ENCODE measurements at places on chromosomes 3 and 15.

GRCh38 chr15:94665676-94666441, 434.5 kb downstream of the MCTP2 start:
- no peak for DNase-seq

DNA sequence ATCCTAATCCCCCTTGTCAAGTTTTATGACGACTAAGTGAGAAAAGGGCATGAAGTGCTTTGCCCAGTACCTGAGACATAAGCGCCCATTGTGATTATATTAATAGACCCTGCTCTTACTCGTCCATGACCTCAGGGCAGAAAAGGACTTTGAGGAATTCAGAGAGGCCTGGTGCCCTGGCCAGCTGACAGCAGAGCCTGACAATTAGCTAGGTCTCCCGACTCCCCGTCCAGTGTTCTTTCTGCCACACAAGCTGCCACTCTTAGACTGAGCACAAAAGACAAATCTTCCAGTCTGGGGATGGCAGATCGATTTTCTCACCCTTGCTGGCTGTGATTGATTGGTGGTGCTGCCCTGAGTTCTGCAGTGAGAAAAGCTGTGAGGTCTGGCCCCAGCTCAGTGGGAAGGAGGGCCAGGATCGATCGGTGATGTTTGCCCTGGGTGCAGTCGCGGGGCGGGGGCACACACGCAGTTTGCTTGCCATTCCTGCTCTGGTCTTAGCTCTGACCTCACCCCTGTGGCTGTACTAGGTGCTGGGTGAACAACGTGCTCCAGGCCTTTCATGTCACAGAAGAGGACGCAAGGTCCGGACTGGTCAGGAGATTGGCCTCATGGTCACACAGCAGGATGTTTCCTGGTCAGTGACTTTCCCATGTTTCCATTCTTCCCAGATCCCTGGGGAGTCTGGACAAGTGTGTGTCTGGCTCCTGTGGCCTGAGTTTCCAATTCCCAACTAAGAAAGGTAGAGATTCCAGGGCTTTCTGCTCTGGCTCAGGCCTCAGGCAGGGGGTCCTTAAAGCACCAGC, 67.4 kb upstream of the TLE3 start:
- DNase-seq, result no peak

DNA sequence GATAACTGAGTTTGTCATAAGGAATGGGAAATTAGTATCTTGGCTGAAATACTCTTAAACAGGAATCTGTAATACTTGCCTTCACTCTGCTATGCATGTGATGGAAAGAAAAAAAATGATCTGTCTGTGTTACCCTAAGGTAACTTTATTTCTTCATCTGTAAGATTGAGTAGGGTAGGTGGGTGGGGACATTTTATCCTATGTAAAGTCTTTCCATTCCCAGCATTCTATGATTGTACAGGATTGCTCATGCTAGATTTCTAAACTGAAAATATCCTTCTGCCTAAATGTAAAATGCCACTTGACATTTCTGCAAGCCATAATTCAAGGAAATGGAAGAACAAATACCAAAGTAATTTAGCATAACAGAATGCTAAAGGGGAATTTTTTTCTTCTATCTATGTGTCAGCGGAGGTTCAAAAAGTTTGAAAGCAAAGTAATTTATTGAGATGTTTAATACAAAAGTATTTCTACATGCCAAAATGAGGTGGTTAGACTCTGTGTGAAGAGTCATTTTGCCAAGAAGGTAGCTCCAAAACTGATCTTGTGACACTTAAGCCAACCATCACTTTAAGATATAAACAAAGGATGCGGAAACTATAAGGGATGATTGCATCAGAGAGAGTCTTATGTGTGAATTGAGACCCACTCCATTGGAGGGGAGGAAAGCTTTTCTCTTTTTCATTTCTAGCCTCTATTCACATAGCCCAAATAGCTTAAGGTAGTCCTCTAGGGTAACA, 46.6 kb upstream of the SERPINI2 start:
- no peak for DNase-seq

GRCh38 chr3:176611703-176612102, 585.6 kb downstream of the TBL1XR1 start:
- no peak for DNase-seq

DNA sequence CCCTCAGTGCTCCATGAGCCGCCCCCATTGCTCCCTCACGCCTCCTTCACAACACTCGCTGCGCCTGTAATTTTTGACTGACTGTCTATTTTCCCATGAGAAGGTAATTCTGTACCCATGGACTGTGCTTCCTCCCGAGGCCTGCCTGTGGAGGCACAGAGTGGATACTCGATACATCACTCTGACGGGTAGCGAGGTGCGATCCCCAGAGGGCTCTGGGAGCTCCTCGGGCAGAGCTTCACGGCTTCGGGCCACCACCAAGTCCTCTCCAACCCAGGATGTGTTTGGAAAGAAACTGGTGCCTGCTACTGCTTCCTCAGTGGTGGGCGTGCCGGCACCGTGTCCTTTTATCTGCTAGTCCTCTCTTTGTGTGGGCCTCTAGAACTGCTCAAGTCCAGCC, 108.6 kb upstream of the DLG1 start:
- no peak for DNase-seq

DNA sequence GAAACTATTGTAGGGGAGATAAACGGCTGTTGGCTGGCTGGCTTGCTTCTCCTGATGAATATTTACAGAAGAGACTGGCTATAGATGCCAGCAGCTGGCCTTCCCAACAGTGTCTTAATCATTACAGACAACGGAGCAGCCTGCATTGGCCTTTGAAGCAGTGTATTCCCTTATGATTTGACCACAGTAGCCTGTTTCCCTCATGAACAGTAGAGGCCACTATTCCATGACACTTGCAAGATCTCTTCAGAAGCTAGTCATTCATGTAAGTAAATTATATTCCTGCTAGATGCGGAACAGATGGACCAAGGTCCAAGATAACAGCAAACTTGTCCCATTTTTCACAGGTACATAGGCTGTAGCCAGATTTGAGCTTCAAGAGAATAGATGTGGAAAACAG, 47.3 kb downstream of the TMCO5A start:
- no peak for DNase-seq

- DNase-seq, result no peak
Observed at GRCh38 chr3:149203758-149204157, 17.9 kb downstream of the CP start.

DNA sequence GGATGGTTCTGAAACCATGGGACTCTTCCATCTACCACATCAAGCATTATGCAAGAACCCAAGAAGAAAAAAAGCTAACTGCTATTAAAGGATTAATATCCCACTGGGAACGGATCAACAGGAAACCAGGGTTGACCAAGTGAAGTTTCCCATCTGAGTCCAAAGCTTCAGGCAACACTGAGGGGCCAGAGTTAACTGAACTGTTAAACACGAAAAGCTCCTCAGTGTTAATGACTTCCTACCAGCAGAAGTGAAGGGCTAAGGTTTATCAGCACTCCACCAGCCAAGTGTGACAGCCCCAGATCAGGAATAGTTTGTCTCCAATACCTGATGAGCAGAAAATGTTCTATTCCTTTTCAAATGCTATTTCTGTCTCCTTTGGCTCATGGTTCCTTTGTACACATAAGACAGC, 36.7 kb downstream of the PTPN9 start:
- no peak for DNase-seq

DNA sequence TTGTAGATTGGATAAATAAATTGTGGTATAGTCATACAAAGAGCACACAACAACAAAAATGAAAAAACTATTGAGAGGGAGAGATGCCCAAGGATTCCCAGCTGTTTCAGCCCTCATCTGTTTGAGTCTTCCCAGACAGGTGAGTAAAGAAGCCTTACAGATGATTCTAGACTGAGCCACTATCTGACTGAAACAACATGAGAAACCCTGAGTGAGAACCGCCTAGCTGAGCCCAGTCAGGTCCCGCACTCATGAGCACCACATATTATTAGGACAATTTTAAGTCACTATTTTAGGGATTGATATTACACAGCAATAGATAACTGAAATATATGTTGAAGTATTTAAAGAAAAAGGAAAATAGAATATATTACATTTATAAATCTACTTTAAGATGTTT, 19.0 kb downstream of the POPDC2 start:
- no peak for DNase-seq

DNA sequence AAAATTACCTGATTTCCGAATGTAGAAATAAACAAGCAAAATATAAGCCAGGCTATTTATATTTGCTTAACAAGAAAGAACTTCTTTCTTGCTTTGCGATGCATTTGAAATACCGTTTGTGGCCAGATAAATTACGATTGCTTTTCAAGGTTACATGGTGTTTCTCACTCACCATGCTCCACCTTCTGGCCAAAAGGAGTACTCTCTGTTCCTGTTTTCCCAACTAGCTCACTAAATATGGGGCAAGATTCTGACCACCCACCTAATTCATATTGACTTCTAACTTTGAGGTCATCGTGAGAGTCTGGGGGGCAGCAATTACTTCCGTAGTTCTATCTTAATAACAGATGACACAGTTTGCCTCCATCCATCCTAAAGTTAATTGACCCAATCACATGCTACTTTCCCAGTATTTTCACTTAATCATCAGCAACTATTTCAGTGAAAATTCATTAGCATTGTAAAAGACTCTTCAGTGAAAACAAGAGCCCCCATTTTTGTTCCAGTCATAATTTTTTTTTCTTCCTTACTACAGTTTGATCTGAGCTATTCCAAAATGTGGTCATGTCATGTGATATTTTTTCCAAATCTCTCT, 25.9 kb downstream of the ACP3 start:
- peak; percentile 61 for DNase-seq

- no peak for DNase-seq
Observed at GRCh38 chr15:94359716-94360115, 128.4 kb downstream of the MCTP2 start.

- no peak for DNase-seq
Observed at GRCh38 chr3:25478964-25479726, 51.1 kb downstream of the RARB start.

DNA sequence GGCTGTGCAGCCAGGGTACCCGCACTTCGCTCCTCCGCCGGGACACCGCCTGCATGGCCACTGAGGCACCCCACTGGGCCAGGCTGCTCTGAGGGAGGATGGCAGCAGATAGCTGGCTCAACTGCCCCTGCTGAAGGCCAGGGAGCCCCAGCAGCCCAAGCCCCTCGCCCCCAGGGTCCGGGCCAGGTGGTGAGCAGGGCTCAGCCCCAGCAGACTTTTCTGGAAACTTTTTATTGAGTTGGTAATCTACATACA, 11.5 kb downstream of the PLIN1 start:
- no peak for DNase-seq

DNA sequence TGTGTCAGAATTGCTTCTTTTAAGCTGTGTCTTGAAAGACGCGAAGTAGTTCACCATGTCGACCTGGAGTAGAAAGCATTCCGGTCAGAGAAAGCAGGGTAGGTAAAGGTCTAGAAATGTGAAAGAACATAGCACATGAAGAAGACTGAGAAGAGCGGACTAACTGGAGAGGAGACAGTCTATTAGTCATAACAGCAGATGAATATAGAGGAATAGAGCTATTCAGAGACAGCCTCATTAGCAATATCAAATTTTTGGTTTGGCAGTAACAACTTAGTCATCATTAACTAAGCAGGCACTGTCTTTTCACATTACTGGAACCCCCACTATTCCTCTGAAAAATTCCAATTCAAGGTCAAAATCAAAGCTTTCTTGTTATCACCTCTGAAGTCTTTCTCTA, 678.8 kb downstream of the DIPK2A start:
- no peak for DNase-seq

GRCh38 chr3:28916713-28917499, 364.0 kb upstream of the RBMS3 start:
- peak; percentile 13 for DNase-seq

DNA sequence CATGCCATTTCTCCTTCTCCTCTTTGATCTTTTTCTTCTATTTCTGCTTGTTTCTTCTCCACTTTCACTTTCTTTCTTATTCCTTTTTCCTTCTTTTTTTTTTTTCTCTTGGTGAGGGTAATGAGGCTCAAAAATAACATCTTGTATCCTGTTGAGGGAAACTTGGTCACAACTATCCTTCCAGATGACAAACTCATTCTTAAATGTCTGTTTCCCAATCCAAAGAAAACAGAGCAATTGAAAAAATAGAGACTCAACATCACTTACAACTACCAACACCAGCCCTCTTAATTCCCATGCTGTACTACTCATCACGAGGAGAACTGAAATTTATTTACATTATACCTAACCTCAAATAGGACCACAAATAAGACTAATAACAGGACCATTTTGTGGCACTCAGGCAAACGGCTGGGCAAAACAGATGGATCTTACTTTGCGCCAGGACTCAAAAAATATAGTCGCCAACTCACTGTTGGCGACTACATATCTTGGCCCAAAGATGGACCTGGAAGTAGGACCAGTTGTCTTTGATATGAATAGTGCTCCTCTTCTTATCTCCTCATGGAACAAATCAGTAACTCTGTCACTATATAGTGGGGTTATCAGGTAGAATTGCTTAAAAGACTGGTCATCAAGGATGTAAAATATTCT, 343.9 kb downstream of the ZBTB20 start:
- DNase-seq, result no peak

DNA sequence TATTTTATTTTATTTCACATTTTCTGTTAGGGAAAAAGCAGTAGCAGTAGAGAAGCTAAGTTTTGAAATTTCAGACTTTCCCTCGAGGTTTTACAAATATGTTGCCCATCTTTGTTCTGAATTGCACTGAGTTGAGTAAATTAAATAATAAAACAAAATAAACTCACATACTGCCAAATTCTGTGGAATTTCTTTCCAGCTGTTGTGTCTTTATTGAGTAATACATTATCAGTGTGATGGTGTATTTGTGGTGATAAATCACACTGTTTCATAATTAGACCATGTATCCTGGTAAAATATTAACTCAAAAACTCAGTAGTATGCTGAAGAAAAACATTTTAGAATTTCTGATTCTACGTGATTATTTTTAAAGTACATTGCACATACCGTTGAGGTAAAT, 592.1 kb downstream of the SI start:
- DNase-seq, result no peak

DNA sequence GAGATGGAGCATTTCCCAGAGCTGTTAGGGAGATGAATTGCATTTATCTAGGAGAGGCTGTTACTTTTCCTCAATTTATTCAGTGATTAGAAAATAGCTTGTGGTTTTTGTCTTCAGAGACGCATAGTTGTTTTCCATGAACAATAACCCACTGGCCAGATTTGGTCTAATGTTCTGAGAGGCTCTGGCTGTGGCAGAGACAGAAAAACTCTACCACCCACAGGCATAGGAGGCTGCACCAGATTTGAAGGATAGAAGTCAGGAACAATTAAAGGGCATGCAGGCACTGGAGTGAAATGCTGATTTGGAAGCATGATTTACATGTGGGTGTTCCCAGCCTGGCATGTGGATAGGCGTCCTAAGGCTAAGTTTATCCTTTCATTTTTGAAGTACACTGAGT, 143.5 kb downstream of the NFKBIZ start:
- DNase-seq, result no peak

DNA sequence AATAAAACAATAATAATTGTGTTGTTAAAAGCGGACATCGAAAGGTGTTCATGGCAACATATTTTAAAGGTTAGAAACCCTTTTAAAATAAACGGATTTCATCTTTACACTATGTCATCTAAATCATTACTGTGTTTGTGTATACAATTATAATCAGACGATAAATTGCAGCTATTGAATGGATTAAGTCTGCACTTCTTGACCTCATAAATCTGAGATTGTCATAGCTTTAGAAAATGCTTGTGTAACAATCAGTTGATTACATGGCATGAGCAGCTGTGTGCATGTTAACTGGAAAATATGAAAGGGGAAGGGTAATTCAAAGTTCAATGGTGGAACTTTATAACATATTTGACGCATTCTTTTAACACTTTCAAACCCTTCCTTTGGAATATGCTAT, 152.4 kb upstream of the MDFIC2 start:
- peak; percentile 46 for DNase-seq

Measured in COR-L47 (cell line).